Heart right ventricle (tissue), 16 donors: ENCODE measurements at places on chromosomes 16 and 17.

GRCh38 chr16:66950437-66950836 is 10.6 kb upstream of the CES3 start:
- no peak for DNase-seq

- DNase-seq, result no peak
Observed at GRCh38 chr17:59757470-59757869, 50.0 kb downstream of the VMP1 start.

- no peak for DNase-seq
Observed at GRCh38 chr17:47085736-47086135, 103.4 kb downstream of the CDC27 start.

GRCh38 chr17:67434061-67434525 is 57.0 kb downstream of the PITPNC1 start:
- peak; percentile 31 for DNase-seq

DNA sequence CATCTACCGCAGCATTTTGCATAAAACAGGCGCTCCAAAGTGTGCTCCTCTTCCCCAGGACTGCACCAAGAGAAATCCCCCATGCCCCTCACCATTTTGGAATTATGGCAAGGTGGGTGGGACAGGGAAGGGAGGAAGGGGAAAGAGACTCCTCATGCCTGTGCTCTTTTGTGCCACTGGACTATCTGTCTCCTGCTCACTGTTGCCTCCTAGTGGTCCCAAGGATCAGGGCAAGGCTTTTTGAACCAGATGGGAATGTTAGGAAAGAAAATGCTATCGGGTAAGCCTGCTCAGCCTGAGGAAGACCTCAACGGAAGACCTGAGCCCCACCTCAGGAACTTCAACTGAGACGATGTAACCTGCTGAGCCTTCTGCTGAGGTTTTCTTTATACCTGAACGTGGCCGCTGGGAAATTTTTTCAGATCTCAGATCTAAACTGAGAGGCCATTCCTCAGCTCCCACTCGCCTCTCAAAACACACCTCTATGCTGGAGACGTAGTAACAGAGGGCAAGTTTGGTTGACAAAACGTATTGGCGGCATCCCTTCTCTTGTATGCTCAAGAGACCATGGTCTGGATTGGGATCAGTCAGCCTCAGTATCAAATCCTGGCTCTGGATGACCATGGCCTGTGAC is 58.3 kb downstream of the SPACA3 start:
- no peak for DNase-seq

DNA sequence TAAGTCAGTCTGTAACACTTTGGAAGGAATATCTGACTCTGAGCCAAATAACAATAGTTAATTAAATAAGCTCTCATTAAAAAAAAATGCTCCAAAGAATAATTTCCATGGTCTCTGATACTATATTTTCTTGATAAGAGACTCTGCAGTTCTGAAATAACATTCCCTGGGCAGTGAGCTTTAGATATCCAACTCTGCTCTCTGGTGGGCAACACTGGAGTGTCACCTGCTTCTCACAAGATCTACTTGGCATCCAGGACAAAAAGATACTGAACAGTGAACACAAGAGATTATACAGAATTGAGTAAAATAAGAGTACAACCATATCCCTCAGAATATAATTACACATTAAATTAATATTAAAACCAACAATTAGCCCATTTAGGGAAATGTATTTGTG is 13.7 kb downstream of the BLMH start:
- DNase-seq, result peak; percentile 14

DNA sequence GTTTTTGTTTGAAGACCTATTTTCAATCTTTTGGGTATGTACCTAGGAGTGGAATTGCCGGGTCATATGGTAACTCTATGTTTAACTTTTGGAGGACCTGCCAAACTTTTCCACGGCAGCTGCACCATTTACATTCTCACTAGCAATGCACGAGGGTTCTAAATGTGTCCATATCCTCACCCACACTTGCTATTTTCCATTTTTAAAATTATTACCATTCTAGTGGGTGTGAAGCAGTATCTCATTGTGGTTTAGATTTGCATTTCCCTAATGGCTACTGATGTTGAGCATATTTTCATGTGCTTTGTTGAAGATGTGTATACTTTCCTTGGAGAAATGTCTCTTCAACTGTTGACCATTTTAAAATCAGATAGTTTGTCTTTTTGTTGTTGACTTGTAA is 60.3 kb upstream of the HAPSTR1 start:
- DNase-seq, result no peak

DNA sequence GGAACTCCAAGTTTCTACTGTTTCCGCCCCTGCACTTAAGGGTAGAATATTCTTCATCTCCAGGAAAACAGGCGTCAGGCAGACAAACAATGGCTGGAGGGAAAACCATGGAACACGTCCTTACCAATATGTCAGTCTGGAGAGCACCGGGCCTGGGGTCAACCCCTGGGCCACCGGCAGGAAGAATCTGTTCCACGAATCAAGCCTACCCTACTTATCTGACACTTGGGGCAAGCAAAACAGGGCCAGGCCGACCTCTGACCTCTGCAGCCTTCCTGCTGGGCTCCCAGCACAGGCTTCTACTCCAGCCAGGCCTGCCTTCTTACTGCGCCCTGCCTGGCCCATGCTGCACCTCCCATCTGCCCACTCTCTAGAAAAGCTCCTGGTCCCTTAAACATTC is 10.1 kb downstream of the VAC14 start:
- DNase-seq, result no peak
